Stimulated activated CD8-positive, alpha-beta memory T cell treated with anti-CD3 and anti-CD28 coated beads, Interleukin-7, amount 100 ng/mL, for 4 hours (primary cell): ENCODE measurements at places on chromosomes 11 and 22.

GRCh38 chr22:33400061-33400840, 342.1 kb upstream of the SYN3 start:
- DNase-seq = no peak

GRCh38 chr22:19477321-19478044, 1.5 kb downstream of the UFD1 start:
- no peak for DNase-seq

- DNase-seq = no peak
Observed at GRCh38 chr22:29689206-29689879, 30.5 kb upstream of the CABP7 start.

GRCh38 chr11:123469089-123469488, 39.0 kb downstream of the GRAMD1B start:
- no peak for DNase-seq

DNA sequence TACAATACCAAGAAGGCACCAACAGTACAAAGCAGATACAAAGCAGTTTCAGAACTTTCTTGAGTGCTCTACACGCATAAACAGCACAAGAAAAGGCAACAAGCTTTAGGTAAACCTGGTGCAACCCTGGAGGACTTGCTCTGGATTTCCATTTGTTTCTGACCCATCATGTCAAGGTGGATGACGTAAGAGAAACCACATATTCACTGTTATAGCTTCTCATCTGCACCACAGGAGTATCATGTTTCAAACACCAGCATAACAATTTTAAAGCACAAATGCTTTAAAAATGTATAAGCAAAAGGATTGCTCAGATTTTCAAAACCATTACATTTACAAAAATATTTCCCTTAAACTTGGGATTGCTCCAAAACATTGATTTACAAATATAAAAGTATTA, 25.0 kb upstream of the YPEL1 start:
- DNase-seq = no peak

DNA sequence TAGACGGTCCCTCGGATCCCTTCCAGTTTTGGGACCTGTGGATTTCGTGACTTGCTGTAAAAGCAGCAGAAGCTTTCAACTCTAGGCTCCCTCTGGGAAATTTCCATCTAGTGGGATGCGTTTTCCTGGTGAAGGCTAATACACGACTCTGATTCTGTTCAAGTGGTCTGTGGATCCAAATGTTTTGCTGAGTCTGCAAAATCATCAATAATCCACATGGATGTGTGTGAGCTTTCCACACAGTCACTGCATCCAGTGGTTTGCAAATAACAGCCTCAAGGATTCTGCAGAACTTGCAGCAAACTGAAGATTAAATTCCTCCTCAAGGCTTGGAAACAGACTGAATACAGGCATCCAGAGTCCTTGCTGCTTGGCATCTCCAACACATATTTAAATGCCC, 12.2 kb upstream of the DDB2 start:
- DNase-seq = no peak
